ENCODE measurements at places on chromosomes 11 and 22.

DNA sequence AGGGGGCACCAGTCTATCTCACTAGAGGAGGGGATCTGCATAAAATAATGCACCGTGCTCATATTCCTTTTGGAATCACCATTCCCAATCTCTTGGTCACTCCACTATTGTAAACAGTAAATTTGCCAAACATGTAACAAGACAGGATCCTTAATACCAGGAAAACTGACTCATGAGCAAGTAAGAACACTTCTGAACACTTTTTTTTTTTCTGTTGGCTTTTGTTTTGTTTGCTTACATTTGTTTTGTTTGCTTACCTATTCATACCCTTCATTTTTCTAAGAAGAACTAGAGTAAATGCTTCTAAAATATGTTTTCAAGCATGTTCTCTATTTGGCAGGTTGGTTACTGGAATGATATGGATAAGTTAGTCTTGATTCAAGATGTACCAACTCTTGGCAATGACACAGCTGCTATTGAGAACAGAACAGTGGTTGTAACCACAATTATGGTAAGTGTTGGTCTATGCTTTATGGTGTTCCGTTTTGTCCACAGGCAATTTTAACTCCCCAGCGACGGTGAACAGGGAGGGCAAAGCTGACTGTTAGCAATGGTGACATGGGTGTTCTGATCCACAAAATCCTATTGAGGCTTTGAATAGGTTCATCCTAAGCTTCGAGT is 111.8 kb downstream of the MSANTD4 start:
- no peak for DNase-seq

DNA sequence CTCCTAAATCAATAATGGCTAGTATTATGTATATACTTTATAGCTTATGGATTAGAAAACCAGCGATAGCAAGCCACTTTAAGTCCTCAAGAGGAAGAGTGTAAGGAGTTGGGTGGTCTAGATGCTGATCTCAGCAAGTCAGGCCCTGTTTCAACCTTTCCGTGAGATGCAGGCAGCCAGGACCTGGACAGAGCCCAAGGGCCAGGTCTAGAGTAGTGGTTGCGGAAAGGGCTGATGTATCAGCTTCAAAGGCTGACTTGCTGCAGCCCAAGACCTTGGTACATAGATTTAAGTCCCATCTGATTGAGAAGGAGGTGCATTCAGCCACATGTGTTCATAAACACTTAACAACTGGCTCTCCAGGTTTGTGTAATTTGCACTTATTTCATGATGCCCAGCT is 33.4 kb downstream of the FLI1 start:
- no peak for DNase-seq

DNA sequence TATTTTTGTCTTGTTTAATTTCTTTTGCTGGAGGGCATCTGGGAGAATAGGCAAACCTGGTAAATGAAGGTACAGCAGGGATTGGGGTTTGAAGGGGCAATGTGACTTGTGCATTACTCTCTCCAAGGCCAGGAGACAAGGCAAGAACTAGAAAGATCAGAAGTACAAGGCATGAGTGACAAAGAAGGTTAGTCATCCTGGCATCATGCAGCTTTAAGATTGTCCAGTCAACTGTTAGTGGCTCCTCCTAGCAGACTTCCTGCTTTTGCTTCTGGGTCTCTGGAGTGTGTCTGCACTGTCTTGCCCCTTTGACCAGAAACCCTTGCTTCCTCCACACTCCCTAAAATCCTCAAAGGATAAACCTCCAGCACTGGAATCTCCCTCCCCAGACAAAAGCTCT is 27.2 kb upstream of the GLYATL1 start:
- DNase-seq, result no peak

GRCh38 chr11:118109231-118109630 is 22.5 kb upstream of the SMIM35 start:
- DNase-seq, result no peak

DNA sequence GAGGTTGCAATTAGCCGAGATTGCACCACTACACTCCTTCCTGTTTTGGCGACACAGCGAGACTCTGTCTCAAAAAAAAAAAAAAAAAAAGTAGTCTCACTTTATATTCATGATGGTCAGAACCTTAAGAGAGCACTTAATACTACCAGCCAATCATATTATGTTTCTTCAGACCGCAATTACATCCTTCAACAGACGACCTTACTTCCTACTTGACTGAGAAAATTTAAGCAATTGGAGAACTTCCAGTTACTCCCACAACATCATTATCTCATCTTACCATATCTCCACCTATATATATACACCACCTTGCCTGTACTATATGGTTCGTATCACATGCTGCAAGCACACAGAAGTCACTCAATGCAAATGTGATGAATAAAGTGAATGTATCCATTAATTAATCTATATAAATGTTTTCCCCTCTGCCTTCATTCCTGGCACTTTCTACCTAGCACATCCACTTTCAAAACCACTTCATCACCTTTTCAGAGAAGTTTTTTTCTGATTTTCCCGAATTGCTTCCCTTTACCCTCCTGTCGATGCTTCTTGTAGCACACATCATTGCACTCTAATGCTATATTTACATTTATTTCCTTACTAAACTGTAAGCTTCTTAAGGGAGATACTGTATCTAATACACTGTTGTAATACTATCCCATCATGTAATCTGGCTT is 13.8 kb downstream of the ATP5MG start:
- DNase-seq, result no peak

- DNase-seq, result no peak
These were observed 12.9 kb upstream of the OAF start for GRCh38 chr11:120197977-120198376.

GRCh38 chr11:8273287-8273686 is 9.6 kb upstream of the LMO1 start:
- no peak for DNase-seq

GRCh38 chr22:31734512-31734911 is 15.4 kb downstream of the PRR14L start:
- no peak for DNase-seq

DNA sequence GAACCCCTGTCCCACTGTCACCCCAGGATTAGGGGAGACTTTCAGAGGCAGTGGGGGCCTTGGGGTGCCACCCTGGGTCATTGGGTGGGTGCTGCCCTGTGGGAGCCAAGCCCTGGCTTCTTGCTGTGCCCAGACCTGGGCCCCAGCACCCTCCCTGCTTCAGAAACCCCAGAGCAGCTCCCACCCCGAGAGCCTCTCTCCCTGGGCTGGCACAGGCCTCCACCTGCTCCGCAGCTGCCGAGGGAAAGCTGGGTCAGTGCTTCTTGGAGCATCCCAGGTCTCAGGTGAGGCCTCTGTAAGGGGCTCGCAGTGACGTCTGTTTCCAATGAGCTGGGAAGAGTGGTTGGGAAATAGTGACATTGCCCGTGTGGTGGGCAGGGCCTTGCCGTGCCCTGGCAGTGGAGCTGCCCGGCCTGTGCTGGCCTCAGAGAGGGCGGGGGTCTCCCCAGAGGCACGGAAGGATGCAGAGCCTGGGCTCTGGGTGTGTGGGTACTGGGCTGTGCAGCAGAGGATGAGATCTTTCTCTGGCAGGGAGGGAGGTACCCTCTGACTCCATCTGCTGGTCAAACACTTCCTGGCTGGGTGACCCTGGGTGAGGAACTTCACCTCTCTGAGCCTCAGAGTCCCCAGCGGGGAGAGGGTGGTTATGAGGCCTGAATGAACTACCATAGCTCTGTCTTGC is 23.0 kb downstream of the C22orf23 start:
- DNase-seq, result no peak
